ENCODE measurements at places on chromosomes 6 and 20. TPM values are rescaled to one million over a fixed set of nuclear protein-coding genes. Genes with fewer than 3 reads are reported as not detected.

EPB41L1 gene
- 1.4 TPM for total RNA-seq

MLN gene
- total RNA-seq = not detected

GGTLC1 gene
- not detected for total RNA-seq

CD40 gene
- total RNA-seq = 71.6 TPM

C6orf163 gene
- 3.0 TPM for total RNA-seq

ADAM33 gene
- total RNA-seq = not detected

RNF182 gene
- not detected for total RNA-seq

TREML1 gene
- not detected for total RNA-seq

GNAS-AS1 gene
- total RNA-seq = 11.6 TPM

- no peak for DNase-seq
These were observed 17.0 kb upstream of the ARG1 start for GRCh38 chr6:131555992-131556391.

DNA sequence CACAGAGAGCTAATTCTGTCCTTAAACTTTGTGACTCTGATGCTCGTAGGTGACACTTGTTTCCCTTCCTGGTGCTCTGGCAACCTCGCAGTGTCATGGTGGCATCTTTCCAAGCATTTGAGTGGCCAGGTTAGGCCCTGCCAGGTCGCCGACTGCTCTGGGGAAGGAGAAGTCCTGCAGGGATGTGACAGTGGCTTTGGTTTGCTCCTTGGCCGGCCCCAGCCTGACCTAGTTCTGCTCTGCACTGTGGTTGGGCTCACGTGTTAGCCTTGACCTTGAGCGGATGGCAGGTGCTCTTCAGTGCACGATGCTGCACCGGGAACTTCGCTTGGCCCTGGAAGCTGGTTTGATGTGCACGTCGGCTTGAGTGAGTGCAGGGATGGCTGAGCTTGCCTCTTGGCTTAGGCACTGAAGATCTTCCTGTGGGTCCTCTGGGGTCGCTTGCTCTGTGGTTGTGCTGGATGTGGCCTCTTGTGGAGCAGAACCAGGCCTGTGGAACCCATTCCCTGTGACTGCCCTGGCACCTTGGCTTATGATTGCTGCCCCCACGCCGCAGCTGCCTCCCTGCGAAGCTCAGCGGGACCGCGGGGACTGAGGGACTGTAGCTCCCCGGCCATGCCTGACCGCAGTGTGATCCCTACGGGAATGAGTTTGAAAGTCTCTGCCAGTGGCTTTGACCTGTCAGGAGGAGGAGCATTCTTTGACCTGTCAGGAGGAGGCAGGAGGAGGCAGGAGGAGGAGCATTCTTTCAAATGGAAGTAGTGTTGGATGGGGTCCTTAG lies 8.7 kb downstream of the OSBPL2 start:
- DNase-seq = no peak

DNA sequence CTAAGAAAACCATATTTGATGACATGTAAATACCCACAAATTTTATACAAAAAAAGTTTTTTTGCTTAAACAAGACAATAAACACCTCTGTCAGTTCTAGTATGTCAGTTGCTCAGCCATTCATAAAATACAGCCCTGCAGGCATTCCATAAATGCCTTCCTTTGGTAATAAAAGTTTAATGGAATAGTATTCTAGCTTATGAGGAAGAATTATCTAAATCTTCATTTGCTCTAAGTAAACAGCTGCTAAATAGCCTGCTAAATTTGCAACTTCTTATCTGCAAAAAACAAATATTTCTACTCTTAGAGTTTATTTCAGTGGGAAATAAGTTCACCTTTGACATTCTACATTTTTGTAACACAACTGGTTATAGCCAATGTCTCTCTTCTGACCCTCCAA lies 108.8 kb downstream of the SMLR1 start:
- no peak for DNase-seq

- no peak for DNase-seq
These were observed 12.8 kb upstream of the NUP153 start for GRCh38 chr6:17719323-17720041.

- DNase-seq = no peak
These were observed 127.7 kb downstream of the TSHZ2 start for GRCh38 chr20:53099856-53100255.

GRCh38 chr6:25389471-25389870 lies 110.3 kb downstream of the CARMIL1 start:
- DNase-seq = no peak

DNA sequence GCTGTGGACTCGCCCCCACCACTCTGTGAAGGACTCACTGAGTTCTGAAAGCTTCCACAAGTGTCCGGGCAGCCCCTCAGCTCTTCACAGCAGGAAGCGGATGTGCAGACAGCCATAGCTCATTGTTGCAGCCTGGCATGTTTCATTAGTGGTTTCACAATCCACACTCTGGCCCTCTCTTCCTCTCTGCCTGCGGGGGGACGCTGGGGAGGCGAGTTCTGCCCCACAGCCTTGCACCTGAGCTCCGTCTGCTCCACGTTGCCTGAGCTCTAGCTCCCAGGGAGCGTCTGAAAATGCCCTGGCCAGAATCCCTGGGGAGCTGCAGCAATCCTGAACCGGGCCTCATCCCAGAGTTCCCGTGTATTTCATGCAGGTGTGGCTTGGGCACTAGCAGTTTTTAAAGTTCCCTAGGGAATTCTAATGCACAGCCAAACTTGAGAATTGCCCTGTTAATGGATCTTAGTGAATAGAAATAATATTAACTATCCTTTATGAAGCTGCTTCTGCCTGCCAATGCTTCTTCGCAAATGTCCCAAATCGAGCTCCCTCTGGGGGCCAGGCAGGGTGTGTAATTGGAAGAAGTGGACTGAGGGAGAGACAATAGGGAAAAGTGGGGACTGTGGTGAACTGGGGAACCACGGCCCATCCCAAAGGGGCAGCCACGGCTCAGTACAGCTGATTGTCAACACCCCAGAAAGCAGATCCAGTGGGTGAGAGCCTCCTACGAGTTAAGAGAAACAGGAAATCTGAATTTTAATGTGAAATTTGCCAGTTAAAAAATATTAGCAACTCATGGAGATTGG lies 51.5 kb downstream of the CTCFL start:
- DNase-seq = peak; percentile 93

DNA sequence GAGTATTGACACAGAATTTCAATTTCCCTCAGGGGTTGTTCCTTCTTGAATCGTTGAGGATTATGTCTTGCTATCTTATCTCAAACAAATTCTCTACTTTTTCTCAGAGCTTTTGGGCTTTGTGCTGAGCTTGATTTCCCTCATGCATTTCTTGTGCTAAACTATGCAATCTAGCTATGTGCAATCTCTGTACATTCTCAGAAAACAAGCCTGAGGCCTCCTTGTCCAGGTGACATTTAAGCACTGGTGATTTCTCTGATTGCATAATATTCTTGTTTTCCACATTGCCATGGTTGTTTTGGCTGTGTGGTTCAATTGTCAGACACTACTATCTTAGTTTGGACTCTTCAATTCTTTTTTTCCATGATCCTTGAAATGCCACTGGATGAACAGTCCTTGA lies 81.2 kb upstream of the MAN1A1 start:
- no peak for DNase-seq

DNA sequence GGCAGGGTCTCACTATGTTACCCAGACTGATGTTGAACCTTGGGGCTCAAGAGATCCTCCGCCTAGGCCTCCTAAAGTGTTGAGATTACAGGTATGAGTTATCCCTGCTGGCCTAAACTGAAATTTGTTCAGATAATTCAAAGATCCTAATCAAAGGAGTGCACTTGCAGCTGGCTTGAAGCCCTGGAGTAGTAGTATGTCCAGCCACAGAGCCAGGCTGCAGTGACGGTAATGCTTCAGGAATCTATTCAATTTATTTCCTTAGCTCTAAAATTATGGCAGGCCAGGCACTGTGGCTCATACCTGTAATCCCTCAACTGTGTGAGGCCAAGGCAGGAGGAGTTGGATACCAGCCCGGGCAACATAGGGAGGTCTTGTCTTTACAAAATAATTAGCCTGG lies 1.4 kb upstream of the DDX43 start:
- no peak for DNase-seq

DNA sequence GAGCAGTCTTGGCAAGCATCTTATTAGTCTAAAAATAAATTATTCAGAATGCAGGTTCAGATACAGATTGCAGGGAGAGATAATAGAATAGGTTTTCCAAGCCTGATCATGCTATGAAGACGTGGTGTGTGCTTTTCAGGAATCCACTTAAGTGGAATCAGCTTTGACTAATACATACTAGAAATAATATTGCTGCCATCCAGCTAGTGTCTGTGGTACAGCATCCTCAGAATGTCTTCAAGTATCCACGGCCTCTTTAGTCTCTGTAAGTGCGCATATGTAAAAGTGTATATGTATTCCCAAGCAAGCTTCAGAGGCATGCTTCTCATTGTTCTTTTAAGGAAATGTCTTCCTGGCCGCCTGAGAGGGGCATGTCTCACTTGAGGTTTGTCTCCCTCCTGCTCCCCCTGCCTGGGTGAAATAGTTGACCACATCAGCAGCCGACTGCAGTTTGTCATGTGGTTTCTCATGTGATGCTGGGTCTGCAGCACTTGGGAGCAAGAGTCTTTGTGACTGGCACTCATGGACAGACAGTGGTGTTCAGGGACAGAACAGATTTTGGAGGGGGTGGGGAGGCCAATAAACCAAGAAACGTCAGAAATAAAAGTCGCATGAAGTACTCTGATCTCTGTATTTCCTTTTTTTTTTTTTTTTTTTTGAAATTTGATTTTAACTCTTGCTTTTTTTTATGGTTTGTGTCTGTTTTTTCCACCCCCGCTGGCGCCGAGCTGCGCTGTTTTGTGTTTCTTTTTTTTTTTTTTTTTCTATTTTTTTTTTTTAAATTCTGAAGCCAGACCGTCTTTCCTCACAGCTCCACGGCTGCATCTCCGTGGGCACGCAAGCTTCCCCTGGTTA lies 150.8 kb downstream of the PRL start:
- DNase-seq = no peak

GRCh38 chr6:38057994-38058393 lies 238.5 kb downstream of the ZFAND3 start:
- DNase-seq = no peak

DNA sequence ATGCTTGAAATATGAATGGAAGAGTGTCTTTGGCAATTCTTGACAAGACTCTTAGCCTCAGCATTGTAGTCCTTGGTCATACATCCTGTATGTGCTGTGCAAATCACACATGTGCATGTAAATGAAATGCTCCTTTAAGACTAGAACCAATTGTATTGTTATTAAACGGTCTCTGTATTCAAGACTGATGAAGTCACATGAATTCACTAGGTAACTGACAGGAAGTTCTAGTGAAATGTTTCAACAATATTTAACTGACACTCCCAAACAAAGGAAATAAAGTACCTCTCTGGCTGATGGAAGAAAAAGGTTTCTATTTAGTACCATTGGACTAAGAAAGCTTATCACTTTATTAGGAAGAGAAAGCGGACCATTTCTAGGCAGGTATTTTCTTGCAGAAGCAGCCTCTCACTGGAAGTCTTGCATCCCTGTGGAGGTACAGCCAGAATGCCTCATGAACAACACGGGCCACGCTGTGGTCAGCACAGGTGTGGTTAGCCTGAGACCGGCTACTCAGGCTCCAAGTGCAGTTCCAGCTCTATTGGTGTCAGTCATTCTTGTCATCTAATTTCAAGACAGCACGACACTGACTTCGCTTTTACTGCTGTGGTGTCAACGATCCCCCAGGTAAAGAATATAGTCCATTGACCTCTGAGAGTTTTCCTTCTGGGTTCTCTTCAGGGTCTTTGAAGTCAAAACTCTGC lies 17.3 kb downstream of the PPP1R3G start:
- no peak for DNase-seq

DNA sequence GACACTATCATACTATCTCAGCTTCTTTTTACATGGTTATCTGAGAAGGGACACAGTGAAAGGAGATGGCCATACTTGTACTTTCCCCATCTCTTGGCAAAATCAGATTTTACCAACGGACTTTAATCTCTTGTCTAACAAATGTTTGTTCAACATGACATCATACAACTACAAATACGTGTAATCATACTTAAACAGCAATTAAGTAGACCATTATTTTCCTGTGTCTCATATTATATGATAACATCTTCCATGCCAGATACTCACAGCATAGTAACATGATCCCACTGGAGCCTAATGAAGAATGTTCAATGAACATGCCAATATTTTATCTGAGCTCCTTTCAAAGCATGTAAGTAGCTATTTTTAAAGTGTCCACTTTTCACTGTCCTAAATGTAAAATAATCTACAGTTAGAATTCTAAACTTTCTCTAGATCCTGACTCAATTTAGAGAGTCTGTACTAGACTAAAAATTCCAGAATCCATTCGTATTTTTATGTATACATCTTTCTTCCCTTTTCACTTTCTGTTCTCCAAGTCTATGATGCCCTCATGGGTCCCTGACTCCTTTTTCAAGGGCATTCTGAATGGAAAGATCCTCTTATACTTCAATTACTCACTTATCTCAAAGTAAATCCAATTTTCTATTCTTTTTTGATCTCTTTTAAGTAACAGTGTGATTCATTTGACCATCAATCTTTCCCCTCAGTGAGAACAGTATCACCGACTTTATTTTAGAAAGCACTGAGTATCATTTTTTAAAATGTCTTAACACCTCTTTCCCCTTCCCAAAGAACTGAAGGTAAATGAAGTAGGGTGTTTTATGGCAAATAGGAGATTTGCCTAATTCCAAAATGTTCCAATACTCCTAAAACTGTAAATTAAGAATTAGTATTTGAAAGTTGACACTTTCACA lies 133.5 kb downstream of the CDK19 start:
- no peak for DNase-seq

DNA sequence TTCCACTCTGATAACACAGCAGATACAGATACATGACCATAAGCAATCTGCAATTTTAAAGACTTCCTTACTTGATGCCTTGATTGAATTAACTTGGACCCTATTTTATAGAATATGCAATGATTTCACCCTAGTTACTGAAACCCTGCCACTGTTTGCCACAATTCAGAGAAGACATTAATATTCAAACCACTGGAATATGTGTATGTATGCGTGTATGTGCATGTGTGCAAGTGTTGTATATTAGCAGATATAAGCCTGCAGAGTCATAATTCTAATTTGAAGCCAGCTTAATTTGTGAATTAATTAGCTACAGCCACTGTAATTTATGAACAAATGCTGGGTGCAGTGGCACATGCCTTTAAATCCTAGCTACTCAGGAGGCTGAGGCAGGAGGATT lies 9.3 kb downstream of the VNN2 start:
- no peak for DNase-seq

DNA sequence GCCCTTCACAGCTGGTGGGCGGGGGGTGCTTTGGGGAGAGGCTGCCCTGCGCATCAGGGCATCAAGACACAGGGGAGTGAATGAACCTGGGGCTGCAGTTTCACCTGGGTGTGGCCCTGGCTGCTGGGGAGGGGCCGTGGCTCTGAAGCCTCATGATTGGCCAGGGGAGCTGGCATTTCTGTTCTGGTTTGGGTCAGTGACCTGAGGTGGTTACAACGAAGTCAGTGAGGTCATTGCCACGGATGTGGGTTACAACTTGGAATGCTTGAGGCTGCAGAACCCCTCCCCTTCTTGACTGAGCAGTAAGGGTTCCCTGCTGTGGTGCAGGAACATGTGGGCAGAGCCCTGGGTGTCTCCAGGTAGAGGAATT lies 3.0 kb downstream of the TCEA2 start:
- DNase-seq = peak; percentile 44

GRCh38 chr20:21235484-21236445 lies 67.4 kb upstream of the XRN2 start:
- peak; percentile 71 for DNase-seq

- no peak for DNase-seq
These were observed 2.8 kb downstream of the CDC25B start for GRCh38 chr20:3798908-3799248.
